ENCODE measurements at places on chromosomes 5 and 9.

GRCh38 chr5:98173334-98173733 lies 600.1 kb upstream of the RGMB start:
- DNase-seq, result no peak

GRCh38 chr5:126508962-126509279 lies 85.7 kb downstream of the GRAMD2B start:
- DNase-seq, result no peak

DNA sequence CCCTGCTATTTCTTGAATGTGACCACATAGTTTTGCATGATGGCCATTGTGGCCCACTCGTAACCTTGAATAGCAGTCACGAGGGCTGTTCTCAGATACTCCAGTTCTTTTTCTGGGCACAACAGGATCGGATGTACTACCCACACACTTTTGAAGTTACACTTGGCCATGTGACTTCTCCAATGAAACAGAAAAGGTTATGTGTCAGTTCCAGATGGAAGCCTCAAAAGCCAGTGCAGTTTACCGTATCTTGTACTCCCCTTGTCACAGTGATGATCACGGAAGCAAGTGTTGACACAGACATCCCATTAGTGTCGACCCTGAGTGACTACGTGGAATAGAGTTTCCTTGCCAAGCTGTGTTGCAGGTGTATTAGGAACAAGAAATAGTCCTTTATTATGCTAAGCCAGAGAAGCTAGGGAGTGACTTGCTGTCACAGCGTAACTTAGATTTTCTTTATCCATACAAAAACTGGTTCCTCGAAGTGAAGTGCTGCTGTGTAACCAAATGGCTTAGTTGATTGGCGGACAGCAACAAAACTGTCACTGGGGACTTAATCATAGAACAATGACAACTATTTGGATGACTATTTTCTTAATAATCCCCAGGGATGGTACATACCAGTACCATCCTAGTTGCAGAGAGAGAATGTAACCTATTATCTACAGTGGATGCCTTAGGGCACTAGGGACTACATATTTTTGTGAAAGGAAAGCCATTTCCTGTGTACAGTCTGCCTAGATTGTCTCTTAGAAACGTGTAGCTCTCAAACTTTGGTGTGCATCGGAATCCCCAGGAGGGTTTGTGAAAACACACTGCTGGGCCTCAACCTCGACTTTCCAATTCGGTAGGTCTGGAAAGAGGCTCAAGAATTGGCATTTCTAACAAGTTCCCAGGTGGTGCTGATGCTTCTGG lies 90.1 kb upstream of the DMRT1 start:
- no peak for DNase-seq

- no peak for DNase-seq
These were observed 29.2 kb downstream of the EXOC3 start for GRCh38 chr5:472076-472655.

- no peak for DNase-seq
These were observed 166.7 kb downstream of the SAXO1 start for GRCh38 chr9:18866121-18866831.

GRCh38 chr9:71822456-71822855 lies 54.1 kb upstream of the CEMIP2 start:
- no peak for DNase-seq

- no peak for DNase-seq
These were observed 50.2 kb upstream of the ZFAND5 start for GRCh38 chr9:72415163-72415562.

GRCh38 chr9:2229109-2229721 lies 214.1 kb downstream of the SMARCA2 start:
- no peak for DNase-seq

- no peak for DNase-seq
These were observed 6.5 kb upstream of the PITX1 start for GRCh38 chr5:135040333-135041144.

GRCh38 chr5:60830581-60831127 lies 13.4 kb downstream of the ELOVL7 start:
- no peak for DNase-seq

DNA sequence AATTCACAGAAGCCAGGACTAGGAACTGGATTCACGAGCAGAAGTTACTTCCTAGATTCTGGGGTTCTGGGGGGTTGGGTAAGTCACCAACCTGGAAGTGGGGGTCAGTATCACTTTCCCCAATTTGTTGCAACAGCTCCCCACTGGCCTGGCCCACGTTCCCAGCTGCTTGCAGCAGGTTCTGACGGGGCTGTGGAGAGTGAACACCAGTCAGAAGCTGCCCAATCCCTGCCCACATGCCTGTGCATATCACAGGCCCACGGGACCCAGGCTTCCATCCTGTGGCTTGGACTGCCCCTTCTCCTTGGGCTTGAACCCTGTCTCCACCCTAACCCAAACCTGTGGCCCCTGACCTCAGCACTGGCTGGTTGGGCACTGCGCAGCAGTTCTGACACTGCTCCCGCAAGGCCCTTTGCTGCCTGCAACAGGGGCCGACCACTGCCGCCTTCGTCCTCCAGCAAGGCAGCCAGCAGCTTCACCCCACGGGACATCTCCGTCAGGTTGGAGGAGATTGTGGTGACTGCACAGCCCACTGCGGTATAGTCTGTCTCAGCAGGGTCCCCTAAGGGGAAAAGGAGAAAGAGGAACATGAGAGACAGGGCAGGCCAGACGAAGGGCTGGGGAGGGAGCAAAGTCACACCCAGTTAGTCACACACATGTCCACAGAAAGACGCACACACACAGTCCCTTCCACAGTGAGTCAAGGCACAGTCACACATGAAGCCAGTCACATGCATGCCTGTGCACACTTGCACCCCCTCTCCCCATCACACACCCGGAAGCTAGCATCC lies 13.1 kb downstream of the TLN1 start:
- no peak for DNase-seq

DNA sequence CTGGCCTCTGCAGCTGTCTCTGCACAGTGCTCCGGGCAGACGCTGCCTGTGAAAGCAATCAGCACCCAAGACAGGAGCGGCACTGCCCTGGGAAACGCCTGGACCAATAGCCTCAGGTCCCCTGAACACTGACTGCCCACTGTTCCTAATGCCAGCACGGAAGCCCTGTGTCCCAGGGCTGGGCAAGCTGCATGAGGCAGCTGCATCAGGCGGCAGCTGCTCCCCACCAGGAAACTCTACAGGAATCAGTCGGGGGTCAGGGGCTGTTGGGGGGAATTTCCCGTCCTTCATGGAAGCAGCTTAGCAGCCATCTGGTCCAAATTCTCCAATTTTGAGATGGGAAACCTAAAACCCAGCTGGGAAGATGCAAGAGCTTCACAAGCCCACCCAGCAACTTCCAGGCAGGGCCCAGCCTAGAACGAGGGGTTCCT lies 118.6 kb downstream of the VAV2 start:
- DNase-seq, result no peak

GRCh38 chr5:120886351-120886860 lies 422.3 kb downstream of the PRR16 start:
- DNase-seq, result no peak

GRCh38 chr5:143241892-143242291 lies 161.6 kb downstream of the NR3C1 start:
- no peak for DNase-seq

DNA sequence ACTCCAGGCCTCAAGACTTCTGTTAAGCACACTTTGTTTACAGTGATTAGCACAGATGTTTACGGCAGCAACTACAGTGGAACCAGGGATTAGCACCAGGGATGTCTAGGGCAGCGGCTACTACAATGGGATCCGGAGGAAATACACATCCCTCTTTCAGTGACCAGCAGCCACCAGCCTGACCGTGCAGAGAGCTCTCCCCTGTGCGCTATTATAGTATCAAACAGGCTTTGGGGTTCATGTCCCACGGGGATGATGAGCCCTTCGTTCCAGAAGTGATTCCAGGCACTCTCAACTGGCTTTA lies 21.5 kb downstream of the GFPT2 start:
- DNase-seq, result no peak

- DNase-seq, result no peak
These were observed 5.9 kb upstream of the DELE1 start for GRCh38 chr5:141917760-141918159.

DNA sequence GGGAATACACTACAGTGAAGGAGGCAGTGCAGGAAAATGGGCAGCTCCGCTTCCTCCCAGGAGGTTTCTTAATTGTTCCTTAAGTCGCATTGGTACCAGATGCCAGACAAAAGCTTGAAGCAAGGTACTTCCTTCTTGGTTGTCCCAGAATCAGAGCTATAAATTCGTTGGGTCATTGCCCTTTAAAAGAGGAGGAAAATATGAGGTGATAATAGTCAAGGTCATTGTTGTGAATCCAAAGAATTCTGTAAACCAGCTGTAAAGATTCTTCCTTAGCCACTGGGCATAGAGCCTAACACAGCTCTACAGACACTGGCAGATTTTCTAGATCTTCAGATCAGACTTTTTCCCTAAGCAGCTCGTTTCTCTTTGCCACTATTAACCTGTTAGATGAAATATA lies 444.1 kb upstream of the TLE4 start:
- DNase-seq, result no peak

- no peak for DNase-seq
These were observed 127.1 kb downstream of the MRPS30 start for GRCh38 chr5:44935871-44936270.

GRCh38 chr5:53037141-53037859 lies 48.1 kb downstream of the ITGA2 start:
- no peak for DNase-seq

DNA sequence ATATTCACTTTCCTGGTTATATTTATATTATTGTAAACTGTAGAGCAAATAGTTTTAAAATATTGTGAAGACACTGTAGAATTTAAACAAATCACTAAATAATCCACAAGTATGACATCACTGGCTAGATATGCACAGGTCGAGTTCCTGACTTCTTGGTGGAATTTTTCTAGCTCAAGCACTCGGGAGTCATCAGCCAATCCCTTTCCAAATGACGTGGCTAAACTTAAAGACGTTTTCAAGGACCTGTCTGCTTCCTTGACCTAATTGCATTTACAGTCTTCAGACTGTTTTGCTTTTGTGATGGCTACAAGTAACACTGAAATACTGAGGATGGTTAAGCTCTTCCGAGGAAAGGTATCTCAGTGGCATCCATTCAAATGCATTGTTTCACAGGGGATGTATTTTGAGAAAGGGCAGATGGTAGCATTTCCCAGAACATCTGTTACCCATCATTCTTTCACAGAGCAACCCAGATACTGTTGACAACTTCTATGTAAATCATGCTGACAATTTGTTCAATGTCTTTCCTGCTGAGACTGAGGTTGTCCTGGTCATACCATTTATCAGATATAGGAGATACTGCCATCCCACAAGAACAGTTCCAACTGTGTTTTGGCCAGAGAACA lies 262.8 kb downstream of the CDH10 start:
- DNase-seq, result no peak

- DNase-seq, result no peak
These were observed 3.1 kb downstream of the LCN2 start for GRCh38 chr9:128152133-128153059.

GRCh38 chr5:111432883-111433536 lies 79.3 kb downstream of the STARD4 start:
- DNase-seq, result no peak

DNA sequence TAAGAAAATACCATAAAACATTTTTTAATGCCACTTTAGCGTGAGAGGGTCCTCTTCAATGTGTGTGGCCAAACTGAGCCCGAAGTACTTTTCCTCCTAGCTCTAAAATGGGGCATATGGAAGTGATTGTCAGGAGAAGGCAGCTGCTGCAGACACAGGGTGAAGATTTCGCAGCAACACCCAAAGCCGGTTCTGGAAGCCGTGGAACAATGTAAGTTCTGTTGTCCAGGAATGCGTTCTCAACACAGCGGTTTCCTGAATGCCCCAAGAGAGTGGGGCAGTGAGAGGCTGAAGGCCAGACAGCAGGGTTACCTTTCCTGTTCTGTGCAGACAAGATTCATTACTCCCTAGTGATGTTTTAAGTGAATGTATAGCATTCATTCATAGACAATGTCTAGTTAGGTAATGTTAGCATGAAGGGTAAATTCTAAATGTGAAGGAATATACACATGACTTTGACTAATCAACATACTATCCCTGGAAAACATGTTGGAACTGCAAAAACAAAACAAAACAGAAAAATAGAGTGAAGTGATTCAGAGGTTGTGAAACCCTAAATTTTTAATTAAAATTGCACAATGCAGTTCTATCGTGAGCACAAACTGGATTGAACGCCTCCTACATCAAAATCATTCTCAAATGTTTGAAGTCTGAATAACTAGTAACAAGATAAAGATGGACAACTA lies 197.0 kb upstream of the SEMA6A start:
- no peak for DNase-seq

- DNase-seq, result no peak
These were observed 6.5 kb upstream of the SSBP2 start for GRCh38 chr5:81757404-81757803.

DNA sequence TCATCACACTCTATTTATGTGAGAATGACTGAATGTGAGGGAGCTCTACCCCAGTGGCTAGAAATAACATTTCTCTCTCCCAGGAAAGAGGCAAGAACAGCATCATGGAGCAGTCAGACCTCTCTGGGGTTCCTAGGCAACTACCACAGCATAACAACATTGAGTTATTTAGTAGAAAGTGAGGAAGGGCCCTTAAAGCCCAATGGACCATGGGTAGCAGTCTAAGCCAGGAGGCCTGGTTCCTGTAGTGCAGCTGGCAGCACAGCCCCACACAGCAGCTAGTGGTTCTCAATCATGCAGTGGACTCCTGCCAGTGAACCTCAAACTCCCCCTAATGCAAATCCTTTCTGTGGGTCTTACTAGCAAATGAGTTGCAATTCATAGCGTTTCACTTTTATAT lies 55.3 kb downstream of the SPEF2 start:
- DNase-seq, result no peak

DNA sequence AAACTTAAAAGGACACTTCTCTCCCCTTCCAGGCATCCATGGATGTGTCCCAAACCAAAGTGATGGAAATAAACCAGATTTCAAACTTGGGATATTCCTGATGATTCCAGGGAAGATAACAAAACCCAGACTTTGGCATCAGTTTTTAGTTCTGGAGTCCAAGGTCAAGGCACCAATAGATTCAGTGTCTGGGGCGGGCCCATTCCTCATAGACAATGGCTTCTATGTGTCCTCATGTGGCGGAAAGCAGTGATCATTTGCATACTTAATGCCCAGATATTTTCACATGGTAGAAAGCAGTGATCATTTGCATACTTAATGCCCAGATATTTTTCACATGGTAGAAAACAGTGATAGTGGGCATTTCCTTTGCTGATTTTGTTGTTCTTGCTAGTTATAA lies 151.4 kb upstream of the DAP start:
- DNase-seq, result no peak

GRCh38 chr9:106110483-106110882 lies 416.1 kb downstream of the TMEM38B start:
- DNase-seq, result no peak

GRCh38 chr5:78801413-78801812 lies 152.8 kb upstream of the LHFPL2 start:
- no peak for DNase-seq

GRCh38 chr5:53236683-53237082 lies 127.1 kb upstream of the MOCS2 start:
- DNase-seq, result no peak

DNA sequence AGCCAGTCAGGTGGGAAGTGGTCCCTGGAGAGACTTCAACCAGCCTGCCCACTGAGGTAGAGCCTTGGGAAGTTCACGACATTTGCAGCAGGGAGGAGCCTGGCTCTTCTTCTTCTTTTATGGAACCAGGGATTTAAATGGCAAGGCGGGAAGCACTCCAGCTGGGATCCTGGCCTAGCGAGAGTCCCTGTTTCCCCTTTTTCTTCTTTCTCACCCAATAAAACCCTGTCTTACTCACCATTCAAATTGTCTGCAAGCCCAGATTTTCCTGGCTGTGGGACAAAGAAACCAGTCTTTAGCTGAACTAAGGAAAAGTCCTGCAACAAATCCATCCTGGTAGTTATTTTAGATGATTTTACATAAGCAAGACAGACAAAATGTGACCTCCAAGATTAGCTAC lies 503.7 kb downstream of the CDH10 start:
- DNase-seq, result no peak

GRCh38 chr5:82884821-82885471 lies 192.2 kb downstream of the TMEM167A start:
- DNase-seq, result no peak

Data from GM19239 (cell line).